ENCODE measurements at places on chromosomes 5 and 9.

DNA sequence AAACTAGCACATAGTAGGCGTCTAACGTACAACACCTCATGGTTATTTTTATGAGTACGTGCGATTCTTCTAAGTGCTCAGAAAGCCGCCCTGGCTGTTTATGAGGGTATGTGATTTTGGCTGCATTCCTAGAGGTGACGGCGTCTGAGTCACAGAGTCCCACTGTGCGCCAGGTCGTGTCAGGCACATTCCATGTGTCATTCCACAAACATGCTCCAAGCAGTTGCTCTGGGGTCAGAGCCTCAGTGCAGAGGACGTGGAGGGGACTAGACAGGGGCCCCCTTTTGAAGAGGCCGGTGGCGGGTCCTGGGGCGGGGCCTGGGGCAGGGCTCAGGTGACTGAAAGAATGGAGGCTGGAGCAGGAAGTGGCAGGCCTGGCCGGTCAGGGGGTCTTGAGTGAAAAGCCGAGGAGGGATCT is 51.9 kb downstream of the NEK6 start:
- no peak for DNase-seq

- no peak for DNase-seq
Measured at GRCh38 chr9:22240619-22241018, 206.0 kb upstream of the DMRTA1 start.

GRCh38 chr9:128863647-128864046 is 18.1 kb downstream of the KYAT1 start:
- peak; percentile 66 for DNase-seq

DNA sequence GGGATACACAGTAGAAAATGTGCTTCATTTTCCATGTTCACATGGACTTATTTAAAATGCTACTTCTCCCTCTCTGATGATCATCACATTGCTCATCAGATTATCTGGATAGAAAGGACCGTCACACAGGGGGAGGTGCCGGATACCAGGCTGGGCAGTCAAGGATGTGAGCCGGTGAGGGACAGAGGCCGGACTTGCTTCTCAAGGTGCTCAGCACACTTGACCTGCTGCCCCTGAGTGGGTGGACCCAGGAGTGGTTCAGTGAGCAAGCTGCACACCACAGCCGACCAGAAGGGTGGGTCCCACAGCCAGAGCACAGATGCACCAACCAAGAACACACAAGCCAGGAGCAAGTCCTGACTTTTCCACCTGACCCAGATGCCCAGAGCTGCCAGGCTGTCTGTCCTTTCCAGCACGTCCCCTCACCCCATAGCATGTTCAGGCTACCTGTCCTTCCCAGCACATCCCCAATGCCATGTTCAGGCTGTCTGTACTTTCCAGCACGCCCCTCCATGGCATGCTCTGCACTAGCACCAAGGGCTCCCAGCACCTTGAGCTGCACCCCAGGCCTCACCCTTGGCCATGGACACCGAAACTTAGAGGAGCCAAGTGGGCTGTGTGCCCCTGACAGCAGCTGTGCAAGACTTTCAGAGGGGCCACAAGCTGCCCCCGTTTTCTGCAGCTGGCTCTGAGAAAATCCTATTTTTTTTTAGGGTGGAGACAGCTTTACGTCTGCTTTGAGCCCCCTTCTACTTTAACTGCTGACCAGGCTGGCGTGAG is 77.8 kb downstream of the SECISBP2 start:
- DNase-seq: no peak

GRCh38 chr9:101140764-101141163 is 112.2 kb downstream of the PLPPR1 start:
- DNase-seq: no peak

GRCh38 chr5:107063511-107063910 is 607.2 kb downstream of the EFNA5 start:
- no peak for DNase-seq

GRCh38 chr5:123088031-123088805 is 823 bp upstream of the PRDM6 start:
- DNase-seq: no peak

- DNase-seq: no peak
Measured at GRCh38 chr5:40406741-40407211, 272.9 kb upstream of the PTGER4 start.

- DNase-seq: no peak
Measured at GRCh38 chr9:89799766-89800165, 195.0 kb downstream of the GADD45G start.

GRCh38 chr5:177195307-177195952 is 61.9 kb downstream of the NSD1 start:
- no peak for DNase-seq

DNA sequence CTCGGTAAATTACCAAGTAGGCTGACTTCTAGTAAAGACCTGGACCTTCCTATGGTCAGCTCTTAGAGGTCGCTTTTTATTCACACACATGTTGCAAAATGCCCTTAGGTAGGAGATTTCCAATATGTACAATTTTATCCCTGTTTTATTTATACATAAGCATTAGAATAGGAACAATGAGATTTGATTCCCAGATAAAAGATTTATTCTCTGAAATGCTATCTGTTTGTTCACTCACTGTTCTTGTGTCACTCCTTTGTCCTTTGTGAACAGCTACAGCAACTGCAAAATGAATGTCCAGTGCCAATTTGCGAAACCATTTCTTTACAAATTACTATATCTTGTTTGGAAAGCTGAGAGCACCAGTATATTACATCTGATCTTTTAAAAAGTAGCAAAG is 991.5 kb upstream of the TYRP1 start:
- no peak for DNase-seq

- no peak for DNase-seq
Measured at GRCh38 chr9:136484153-136485048, 1.6 kb upstream of the SEC16A start.

- DNase-seq: no peak
Measured at GRCh38 chr5:146878476-146879172, at the start of gene PPP2R2B. TSS of gene PPP2R2B (minus strand) at chr5:146878757.

DNA sequence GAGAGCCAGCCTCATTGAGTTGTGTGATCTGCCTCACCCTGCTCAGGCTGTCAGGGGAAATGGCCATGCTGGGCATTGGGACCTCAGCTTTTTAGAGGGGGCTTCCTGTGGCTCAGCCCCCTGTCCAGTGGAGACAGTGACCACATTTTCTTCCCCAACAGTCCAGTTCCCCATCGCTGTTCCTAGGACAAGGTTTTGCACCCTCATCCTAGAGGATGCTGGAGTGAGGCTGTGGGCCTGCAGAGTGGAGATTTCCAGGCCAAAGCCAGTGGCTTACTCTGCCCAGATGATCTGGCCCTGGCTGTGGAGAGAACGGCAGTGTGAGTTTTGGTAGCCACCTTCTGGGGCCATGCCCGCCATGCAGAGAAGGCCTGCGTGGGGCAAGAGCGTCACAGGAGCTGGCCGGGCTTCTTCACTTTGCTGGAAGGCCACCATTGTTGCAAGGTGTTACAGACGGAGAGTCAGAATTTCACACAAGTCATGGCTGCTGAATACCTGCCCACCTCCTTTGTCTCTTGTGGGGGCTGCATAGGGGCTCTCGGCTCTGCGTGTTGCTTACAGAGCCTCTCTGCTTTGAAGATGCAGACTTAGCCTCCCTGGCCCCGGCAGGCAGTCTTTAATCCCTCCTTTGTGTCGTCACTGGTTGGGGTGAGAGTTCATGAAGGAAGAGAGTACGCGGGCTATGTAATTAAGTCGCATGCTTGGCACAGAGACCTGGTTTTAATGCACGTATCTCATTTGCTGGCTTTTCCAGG is 35.2 kb upstream of the PITX1 start:
- no peak for DNase-seq

DNA sequence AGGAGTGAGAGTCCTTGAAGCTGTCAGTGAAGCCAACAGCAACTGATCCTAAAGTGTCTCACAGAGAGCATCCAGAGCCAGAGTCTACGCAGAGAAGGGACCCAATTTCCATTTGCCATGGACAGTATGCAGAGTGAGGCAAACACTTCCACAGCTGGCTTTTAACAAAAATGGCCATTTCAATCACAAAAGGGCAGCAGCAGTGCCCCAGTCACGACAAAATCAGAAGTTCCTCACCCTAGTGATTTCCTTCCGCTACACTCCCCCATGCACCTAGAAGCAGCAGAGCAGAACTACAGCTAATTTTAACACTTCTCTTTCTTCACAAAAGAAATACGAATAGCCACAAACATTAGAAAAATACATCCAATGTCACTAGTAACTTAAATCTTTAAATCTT is 27.9 kb downstream of the FBXW11 start:
- no peak for DNase-seq

DNA sequence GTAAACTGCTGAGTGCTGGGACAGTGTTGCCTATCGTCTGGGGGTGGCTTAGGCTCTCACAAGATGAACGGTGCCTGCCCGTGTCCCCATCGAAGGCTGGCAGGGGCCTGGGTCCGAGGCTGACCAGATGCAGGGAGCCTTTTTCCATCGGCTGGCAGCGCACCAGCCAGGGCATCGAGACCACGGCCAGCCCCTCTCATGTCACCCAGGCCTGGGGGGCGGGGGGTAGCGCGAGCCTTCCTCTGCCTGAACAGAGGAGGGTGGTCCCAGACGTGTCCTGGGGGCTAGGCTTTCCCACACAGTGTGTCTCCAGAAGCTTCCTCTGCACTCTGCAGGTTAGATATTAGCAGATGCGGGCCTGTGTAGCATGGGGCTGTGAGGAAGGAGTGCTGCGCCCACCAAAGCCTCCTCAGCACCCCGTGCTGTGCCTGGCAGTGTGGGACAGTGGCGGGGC is 17.3 kb downstream of the FGD3 start:
- no peak for DNase-seq

- DNase-seq: no peak
Measured at GRCh38 chr5:116440457-116441001, 134.1 kb downstream of the SEMA6A start.

DNA sequence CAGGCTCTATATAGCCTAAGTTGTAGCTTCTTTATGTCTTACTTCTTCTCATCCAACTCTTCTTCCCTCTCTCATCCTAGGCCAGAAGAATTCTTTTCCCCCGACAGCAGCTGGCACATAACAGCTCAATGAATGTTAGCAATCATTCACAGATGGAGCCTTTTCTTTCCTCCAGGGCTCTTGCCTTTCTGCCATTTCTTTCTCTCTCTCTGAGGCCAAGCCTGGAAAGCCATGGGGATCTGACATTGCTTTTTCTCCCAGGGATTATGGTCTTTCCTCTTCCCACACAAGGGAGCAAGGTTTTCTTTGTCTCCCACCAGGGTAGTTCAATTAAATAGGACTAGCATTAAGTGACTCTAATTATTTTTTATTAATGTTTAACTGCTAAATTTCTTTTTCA is 20.5 kb downstream of the SMIM15 start:
- no peak for DNase-seq

GRCh38 chr9:85514256-85514655 is 227.5 kb downstream of the AGTPBP1 start:
- no peak for DNase-seq

- peak; percentile 21 for DNase-seq
Measured at GRCh38 chr5:23820765-23821471, 313.5 kb downstream of the PRDM9 start.

DNA sequence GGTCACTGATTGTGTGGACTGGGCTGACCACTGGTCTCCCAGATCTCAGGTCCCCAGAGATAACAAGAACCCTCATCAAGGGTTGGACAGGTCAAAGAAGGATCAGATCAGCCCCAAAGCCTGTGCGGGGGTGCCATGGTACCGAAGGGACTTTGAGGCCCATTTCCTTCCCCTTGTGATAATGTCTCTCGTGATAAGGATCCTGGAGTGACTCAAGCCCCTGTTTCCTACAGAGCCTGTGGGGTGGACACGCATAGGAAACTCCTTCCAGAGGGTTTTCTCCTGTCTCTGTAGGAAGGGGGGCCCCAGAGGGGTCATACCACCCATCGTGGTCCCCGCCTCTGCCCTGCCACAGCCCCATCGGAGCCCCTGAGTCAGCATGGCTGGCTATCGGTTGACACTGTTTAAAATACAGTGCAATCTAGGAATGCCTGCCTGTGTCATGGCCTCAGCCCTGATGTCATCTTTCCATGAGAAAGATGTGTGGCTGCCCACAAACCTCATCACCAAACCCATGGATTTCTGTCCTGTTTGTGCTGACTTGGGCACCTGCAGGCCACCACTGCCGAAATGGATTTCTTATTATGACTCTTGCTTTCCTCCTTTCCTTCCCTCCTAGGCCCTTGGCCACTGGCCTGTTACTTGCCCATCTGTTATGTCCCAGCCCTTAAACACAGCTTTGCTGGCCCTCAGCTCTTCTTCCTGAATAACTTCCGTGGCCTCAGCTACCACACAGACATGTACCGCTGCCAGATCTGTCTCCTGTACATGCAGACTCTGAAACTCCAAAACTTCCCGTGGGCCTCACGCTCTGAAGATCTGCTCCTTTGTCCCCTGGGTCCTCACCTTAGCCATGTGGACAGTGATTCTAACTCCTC is 2.9 kb upstream of the CSF2 start:
- no peak for DNase-seq

GRCh38 chr5:141696431-141696830 is 14.4 kb upstream of the ARAP3 start:
- DNase-seq: no peak

- no peak for DNase-seq
Measured at GRCh38 chr9:93149361-93149760, 15.3 kb upstream of the NINJ1 start.

- DNase-seq: no peak
Measured at GRCh38 chr9:124054582-124055227, 43.1 kb downstream of the LHX2 start.

GRCh38 chr5:118430076-118430475 is 558.3 kb downstream of the DTWD2 start:
- no peak for DNase-seq

- no peak for DNase-seq
Measured at GRCh38 chr9:35112257-35113020, 3.2 kb downstream of the ATOSB start.

DNA sequence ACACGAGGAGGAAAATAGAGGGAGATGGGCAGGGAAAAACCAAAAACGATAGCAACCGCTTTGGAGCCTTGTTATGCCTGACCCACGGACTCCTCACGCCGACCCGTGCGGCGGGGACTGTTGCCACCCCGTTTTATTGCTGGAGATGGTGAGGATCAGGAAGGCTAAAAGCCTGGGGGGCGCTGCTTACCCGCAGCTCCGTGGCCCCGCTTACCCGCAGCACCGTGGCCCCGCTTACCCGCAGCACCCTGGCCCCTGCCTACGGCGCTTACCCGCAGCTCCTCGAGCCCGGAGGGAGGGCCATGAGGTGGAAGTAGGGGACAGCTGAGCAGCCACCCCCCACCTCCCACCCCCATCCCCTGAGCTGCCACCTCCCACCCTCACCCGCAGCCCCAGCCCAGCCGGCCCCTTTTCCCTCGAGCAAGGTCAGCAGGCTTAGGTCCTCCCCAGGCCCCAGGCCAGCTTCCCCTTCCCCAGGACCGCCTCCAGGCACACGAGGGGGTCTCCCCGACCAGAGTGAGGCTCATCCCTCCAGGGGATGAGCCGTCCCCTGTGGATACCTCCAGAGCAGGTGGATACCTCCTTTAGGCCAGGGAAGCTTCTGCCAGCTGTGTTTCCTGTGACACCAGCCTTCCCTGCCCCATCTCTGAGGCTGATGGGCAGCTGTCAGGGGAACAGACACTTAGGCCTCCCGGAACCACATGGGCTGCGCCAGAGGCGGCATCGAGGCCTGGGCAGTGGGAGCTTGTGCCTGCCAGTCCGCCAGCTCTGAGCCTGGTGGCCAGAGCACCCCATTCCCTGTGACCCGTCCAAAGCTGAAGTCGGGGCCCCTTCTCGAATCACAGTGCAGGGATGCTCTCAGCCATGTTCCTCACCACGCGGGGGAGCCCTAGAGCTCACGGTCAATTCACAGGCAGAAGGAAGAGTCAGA is 92.3 kb downstream of the LMX1B start:
- DNase-seq: peak; percentile 28

Data from Jurkat, Clone E6-1 (cell line).